NCI-H1436 (cell line): ENCODE measurements at places on chromosomes 7 and 10.

DNA sequence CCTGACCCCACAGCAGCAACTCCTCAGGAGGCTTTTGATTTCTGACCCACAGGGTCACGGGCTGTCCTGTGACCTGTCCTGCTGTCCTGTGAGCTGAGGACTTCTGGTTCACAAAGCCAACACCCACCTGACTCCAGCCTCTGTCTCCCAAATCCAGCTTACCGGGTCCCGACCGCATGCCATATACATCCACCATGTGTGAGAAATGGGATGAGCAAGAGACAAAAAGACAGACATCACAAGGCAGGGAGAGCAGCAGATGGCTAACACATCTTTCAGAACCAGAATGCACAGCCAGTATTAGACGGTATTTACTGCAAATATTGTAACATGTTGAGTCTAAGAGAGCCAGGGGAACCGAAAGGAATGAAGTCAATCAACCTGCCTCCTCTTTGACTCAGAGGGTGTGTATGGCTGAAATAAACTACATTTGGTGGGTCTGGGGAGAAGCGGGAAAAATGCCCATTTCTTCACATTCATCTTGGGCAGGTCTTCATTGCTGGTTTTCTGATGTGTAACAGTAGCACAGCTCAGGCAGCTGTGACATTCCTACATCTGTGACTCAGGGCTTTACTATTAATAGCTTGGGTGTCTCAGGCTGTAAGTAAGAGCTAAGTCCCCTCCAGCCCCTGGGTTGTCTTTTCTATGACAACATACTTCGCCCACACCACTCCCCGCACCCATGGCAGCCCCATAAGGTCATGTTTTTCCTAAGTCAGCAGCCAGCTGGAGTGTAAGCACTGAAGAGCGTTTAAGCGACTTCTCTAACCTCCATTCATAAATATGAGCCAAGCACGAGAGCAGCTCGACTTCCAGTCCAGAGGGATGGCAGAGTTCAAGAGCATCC lies 25.0 kb downstream of the ABLIM1 start:
- no peak for DNase-seq

GRCh38 chr7:76346097-76346496 lies 12.7 kb downstream of the YWHAG start:
- no peak for DNase-seq

DNA sequence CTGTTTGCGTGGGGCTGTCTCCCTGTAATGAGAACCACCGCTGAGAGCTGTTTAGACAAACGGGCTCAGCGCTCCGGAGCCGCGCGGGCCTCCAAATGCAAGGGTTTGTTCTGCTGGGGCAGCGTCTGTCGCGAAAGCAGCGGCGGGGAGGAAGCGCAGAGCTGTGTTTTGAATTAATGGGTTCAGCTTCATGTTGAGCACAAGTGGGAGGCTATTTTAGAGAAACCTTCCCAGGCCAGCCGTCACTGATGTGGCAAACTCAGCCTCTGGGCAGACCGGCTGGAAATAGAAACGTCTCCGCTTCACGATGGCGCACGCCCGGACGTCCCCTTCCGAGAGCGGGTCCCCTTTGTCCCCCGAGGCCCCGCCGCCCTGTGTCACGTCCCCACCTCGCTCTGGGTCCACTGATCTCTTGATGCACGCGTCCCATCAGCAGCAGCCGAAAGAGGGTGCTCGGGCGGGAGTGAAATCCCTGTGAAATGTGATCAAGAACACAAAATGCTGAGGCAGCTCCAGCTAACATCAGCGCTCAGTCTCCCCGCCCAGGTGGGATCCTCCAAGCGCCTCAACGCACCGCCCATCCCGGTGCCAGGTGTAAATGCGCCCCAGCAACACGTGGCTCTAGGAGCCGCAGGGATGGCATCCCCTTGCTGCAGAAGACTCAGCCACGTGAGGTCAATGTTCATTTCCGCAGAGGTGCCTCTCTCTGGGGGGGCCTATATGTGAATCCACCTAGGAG lies 44.9 kb downstream of the BAMBI start:
- DNase-seq, result peak; percentile 60

DNA sequence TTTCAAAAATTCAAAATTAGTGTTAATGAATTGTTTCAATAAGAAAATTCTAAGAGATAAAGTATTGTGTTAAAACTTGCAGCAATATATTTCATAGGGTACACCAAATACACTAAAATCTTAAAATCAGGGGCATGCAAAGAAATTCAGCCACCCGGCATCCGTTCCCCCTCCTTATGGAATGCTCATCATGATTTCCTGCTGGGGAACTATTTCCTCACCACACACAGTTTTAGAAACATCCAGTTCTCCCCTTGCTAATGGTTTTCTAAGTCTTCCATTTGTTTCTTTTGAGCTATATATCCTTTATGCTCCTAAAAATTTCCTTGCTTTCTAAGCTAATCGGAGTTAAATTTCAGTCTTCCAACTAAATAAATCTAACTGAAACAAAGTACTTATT lies 60.7 kb downstream of the CHCHD3 start:
- DNase-seq, result no peak

DNA sequence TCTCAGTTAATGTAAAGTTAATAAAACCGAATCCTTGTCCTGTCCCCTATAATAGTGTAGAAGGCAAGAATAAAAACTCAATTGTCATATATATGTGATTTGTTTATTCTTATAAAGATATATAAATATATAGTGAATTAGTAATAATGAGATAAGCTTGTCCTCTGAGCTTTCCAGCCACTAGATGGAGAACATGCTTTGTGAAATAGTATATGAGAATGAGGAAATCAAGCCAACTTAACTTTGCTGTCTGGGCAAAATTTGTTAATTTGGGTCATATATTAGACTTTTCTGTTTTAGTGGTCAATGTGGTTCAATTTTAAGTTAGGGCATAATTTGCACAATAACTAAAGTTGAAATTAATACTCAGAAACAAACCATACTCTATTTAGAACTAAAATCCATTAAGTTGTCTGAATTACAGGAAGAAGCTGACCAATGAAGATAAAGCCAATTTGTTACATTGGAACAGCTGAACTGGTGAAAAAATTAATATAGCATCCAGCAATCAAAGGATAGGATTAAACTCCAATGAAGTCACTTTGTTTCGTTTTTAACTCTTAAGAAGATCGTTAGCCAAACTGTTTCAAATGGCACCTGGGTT lies 595.0 kb downstream of the ARL4A start:
- no peak for DNase-seq

GRCh38 chr7:116315803-116316202 lies 105.5 kb downstream of the TES start:
- no peak for DNase-seq

- DNase-seq, result no peak
Measured at GRCh38 chr10:78556705-78557432, 511.9 kb upstream of the ZMIZ1 start.

- no peak for DNase-seq
Measured at GRCh38 chr10:126160971-126161630, 227.2 kb downstream of the ADAM12 start.
